Trophoblast cell (in vitro differentiated cells and primary cell): ENCODE measurements at places on chromosomes 5 and 9.

GRCh38 chr9:133257465-133257956 lies 17.5 kb downstream of the ABO start:
- H3K4me1 ChIP-seq, result peaks cover 2% of the 10 kb centered on the region
- DNase-seq, result no peak
- H3K27ac ChIP-seq, result no peak overlapping the region
- no peak overlapping the region for H3K4me3 ChIP-seq
- H3K27me3 ChIP-seq, result no peaks in the 10 kb centered on the region

GRCh38 chr5:57779383-57780223 lies 297.0 kb upstream of the ACTBL2 start:
- no peaks in the 10 kb centered on the region for H3K36me3 ChIP-seq
- no peak overlapping the region for H3K4me3 ChIP-seq
- peak; percentile 88 for DNase-seq
- H3K27me3 ChIP-seq, result no peaks in the 10 kb centered on the region
- peaks cover 10% of the 10 kb centered on the region for H3K4me1 ChIP-seq

DNA sequence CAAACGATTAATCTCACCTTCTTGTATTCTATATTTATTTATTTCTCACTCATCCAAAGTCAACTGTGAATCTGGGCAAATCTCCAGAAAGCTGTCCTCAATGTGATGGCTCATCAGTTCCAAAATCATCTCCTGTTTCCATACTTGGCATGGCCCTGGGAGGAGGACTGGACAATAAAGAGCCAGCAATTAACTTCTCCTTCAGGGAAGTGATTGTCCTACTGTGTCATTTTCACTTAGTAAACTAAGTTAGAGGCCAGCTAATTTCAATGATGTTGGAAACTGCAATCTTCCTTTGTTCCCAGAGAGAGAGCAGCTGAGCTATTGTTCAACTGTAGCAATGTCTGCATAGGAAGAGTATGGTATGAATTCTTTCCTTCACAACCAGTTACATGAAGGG lies 17.5 kb downstream of the CDH12 start:
- no peak overlapping the region for H3K4me3 ChIP-seq
- H3K4me1 ChIP-seq, result no peaks in the 10 kb centered on the region
- no peaks in the 10 kb centered on the region for H3K27me3 ChIP-seq
- DNase-seq, result no peak
- H3K27ac ChIP-seq, result no peak overlapping the region

GRCh38 chr9:37415011-37415719 lies 7.3 kb upstream of the GRHPR start:
- peak overlapping the region; percentile 38 for H3K27ac ChIP-seq
- DNase-seq, result peak; percentile 74
- H3K4me3 ChIP-seq, result no peak overlapping the region
- no peaks in the 10 kb centered on the region for H3K36me3 ChIP-seq

DNA sequence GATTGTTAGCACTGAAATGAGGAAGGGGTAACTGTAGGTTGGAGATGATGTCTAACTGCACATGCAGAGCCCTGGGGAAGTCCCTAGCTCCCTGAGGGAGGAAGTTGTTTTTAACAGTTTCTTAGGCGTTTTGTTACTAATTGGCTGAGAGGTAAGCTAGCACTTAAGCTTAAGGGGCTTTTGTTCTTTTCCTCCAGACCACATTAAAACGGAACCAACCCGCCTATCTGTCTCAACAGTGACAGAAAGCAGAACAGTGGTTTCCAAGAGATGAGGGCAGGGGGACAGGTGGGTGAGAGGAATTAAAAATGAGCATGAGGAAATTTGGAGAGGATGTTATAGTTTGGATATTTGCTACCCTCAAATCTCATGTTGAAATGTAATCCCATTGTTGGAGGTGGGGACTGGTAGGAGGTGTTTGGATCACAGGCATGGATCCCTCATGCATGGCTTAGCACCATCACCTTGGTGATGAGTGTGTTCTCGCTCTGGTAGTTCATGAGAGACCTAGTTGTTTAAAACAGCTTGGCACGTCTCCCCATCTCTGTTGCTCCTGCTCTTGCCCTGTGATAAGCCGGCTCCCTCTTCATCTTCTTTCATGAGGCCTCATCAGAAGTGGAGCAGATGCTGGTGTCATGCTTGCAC lies 38.9 kb downstream of the LYRM7 start:
- H3K27me3 ChIP-seq, result no peaks in the 10 kb centered on the region
- no peaks in the 10 kb centered on the region for H3K36me3 ChIP-seq
- H3K4me1 ChIP-seq, result no peaks in the 10 kb centered on the region

DNA sequence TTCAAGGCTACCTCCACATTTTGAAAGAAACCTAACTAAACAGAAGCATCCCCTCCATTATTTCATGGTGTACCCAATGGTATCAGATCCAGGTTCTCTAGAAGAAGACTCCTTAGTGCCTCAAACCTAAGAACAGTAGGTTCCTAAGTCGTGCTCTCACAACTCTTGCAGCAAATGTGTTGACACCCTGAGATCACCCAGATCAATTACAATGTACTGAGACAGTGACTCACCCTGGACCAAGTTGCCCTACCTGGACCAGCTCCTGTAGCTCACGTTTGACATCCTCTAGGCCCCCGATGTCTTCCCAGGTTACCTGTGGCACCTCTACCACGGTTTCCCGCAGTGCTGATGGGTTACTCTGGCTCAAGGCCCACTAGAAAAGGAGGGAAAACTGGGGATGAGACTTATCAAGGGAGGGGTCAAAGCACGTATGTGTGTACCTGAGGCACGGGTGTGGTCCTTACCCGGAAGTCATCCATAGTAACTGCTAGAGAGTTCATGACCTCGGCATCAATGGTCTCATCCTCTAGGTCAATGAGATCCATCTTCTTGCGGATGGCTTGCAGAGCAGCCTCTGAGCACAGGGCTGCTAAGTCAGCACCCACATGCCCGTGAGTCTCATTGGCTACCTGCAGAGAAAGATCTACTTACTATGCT lies 11.7 kb downstream of the VCP start:
- H3K36me3 ChIP-seq, result peaks cover 67% of the 10 kb centered on the region
- H3K4me3 ChIP-seq, result peak overlapping the region; percentile 10
- no peaks in the 10 kb centered on the region for H3K27me3 ChIP-seq
- no peaks in the 10 kb centered on the region for H3K4me1 ChIP-seq
- DNase-seq, result no peak

- no peak overlapping the region for H3K27ac ChIP-seq
- peaks cover 16% of the 10 kb centered on the region for H3K36me3 ChIP-seq
- H3K27me3 ChIP-seq, result no peaks in the 10 kb centered on the region
- H3K4me1 ChIP-seq, result no peaks in the 10 kb centered on the region
- DNase-seq, result no peak
Measured at GRCh38 chr9:92066168-92066567, 49.0 kb downstream of the SPTLC1 start.

- no peak for DNase-seq
- H3K27me3 ChIP-seq, result no peaks in the 10 kb centered on the region
- H3K27ac ChIP-seq, result no peak overlapping the region
- no peak overlapping the region for H3K4me3 ChIP-seq
Measured at GRCh38 chr9:92636627-92637026, 33.3 kb downstream of the IPPK start.

DNA sequence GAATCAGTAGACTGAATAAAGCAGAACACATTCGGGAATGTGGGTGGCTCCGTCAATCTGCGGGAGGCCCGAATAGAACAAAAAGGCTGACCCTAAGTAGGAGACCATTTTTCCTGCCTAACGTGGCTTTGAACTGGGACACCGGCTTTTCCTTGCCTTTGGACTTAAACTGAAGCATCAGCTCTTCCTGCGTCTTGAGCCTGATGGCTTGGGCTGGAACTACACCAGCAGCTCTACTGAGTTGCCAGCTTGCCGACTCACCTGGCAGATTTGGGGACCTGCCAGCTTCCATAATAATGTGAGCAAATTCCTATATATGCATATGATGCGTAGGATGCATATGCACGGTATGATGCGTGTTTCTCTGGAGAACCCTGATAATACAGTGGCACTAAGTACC lies 111.3 kb downstream of the DAPK1 start:
- H3K4me3 ChIP-seq, result no peak overlapping the region
- no peak for DNase-seq
- peaks cover 7% of the 10 kb centered on the region for H3K4me1 ChIP-seq
- H3K27me3 ChIP-seq, result no peaks in the 10 kb centered on the region

- no peak overlapping the region for H3K27ac ChIP-seq
- peak; percentile 86 for DNase-seq
- H3K27me3 ChIP-seq, result no peaks in the 10 kb centered on the region
- H3K36me3 ChIP-seq, result no peaks in the 10 kb centered on the region
- H3K4me3 ChIP-seq, result no peak overlapping the region
Measured at GRCh38 chr5:126364206-126364902, 58.9 kb upstream of the GRAMD2B start.

DNA sequence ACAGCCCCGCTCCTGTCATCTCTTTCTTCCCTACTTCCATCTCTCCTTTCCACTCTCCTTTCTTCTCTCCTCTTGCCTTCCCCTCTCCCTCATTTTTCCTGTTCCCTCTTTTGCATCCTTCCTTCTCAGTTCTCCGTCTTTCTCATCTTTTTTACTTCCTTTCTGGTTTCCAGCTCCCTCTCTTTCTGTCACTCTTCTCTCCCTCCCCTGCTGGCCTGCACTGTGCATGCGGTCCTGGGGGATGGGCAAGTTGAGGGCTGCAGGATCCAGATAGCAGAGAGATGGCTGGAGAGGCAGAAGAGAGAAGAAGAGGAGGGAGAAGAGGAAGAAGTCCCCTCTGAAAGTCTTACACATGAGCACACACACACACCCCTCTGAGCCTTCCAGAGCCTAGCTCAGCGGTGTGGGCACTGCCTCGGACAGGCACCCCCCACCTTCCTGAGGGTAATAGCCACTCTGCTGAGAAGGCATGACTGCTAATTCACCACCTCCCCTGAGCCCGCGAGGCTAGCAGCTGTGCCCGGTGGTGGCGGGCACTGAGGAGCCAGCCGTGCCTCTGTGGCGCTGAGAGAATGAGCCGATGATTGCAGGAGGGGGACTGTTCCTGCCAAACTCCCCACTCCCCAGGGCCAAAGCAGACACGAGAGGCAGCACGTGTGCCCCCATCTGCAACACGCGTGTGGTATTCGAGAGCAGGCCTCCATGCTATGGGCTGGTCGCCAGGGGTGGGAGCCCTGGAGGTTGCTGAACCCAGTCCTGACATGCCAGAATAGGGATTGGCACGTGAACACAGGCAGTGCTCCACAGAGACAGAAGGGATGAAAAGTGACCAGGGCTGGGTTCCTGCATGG lies 3.7 kb upstream of the CAMK2A start:
- no peak overlapping the region for H3K4me3 ChIP-seq
- no peaks in the 10 kb centered on the region for H3K4me1 ChIP-seq
- no peaks in the 10 kb centered on the region for H3K27me3 ChIP-seq

- DNase-seq, result no peak
- no peak overlapping the region for H3K4me3 ChIP-seq
- no peak overlapping the region for H3K27ac ChIP-seq
- no peaks in the 10 kb centered on the region for H3K27me3 ChIP-seq
- H3K4me1 ChIP-seq, result no peaks in the 10 kb centered on the region
- no peaks in the 10 kb centered on the region for H3K36me3 ChIP-seq
Measured at GRCh38 chr9:72931437-72931836, 21.4 kb downstream of the ALDH1A1 start.

GRCh38 chr9:89223396-89223977 lies 44.9 kb upstream of the SHC3 start:
- H3K36me3 ChIP-seq, result no peaks in the 10 kb centered on the region
- no peak overlapping the region for H3K4me3 ChIP-seq
- no peak overlapping the region for H3K27ac ChIP-seq
- no peaks in the 10 kb centered on the region for H3K4me1 ChIP-seq

GRCh38 chr9:108443019-108443633 lies 412.7 kb downstream of the ACTL7B start:
- H3K27ac ChIP-seq, result no peak overlapping the region
- no peak for DNase-seq

- no peak overlapping the region for H3K4me3 ChIP-seq
- peak overlapping the region; percentile 97 for H3K27ac ChIP-seq
- no peaks in the 10 kb centered on the region for H3K27me3 ChIP-seq
- DNase-seq, result peak; percentile 55
Measured at GRCh38 chr5:95709967-95710650, 21.0 kb upstream of the RHOBTB3 start.

DNA sequence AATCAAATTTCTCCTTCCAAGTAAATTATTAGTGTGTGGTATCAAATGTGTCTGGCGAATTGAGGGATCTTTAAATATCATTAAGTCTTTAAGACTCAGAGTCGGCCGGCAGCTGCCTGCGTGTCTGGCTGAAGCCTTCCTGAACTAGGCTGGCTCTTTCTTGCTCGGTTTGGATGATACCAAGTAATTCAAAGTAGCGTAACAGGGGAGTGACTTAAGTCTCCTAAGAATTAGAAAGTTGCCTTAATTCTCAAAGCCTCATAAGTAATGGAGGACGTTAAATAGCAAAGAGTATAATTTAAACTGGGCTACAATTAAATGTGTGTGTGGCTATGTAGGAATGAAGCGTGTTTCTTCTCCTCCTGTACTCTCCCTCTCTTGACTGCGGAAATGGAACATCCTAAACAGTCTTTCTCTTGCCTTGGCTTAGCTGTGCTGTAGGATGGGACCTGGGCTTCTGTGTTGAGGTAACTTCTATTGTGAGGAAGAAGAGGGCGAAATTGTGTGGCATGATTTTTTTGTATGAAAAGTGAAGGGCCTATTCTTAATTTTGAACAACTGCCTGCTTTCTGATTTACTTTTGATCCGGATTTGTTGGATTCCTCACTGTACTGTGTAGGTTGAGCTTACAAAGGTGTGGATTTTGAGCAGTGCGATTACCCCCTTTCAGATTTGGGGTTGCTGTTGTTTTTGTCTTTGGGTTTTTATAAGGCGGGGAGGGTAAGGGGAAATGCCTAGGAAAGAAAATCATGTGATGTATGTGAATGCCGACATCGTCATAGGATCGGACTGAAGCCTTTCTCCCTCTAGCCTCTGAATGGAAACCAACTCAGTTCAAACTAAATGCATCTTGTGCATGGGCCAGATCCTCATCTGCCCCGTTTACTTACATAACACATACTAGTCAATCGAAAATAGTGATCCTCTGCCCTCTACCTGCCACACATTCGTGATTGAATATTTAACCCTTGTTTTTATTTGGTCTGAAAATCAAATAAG lies 29.9 kb downstream of the CPEB4 start:
- H3K27ac ChIP-seq, result no peak overlapping the region
- peaks cover 7% of the 10 kb centered on the region for H3K36me3 ChIP-seq
- peak; percentile 67 for DNase-seq
- no peaks in the 10 kb centered on the region for H3K27me3 ChIP-seq
- H3K4me3 ChIP-seq, result no peak overlapping the region

- H3K36me3 ChIP-seq, result no peaks in the 10 kb centered on the region
- no peaks in the 10 kb centered on the region for H3K4me1 ChIP-seq
- no peak for DNase-seq
- no peaks in the 10 kb centered on the region for H3K27me3 ChIP-seq
- no peak overlapping the region for H3K27ac ChIP-seq
Measured at GRCh38 chr9:81118416-81118815, 570.9 kb downstream of the TLE1 start.
